ENCODE measurements at places on chromosomes 3 and 15.

DNA sequence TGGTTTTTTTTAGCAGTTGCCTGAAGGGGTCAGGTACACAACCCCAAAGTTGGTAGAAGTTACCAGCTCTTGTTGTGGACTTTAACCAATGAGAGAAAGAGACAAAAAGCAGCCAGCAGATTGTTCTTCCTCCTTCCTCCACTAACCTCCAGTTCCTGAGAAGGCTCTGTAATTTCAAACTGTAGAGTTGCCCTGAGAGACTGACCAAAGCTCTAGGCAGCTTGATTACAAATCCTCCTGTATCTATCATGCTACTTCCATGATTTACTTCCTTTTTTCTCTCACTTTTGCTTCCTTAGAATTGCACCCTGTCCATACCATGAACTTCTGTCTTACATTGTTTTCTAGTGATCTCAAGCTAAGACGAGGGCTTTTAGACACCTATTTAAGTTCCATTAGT lies 29.2 kb downstream of the NSUN3 start:
- no peak for DNase-seq

GRCh38 chr3:2735392-2735894 lies 374.7 kb downstream of the IL5RA start:
- no peak for DNase-seq

GRCh38 chr15:66803182-66803729 lies 101.2 kb downstream of the SMAD6 start:
- no peak for DNase-seq

- DNase-seq, result no peak
Observed at GRCh38 chr3:147428754-147429153, 19.6 kb downstream of the ZIC1 start.

- DNase-seq, result no peak
Observed at GRCh38 chr15:75073197-75073596, 49.8 kb downstream of the PPCDC start.

- no peak for DNase-seq
Observed at GRCh38 chr3:53073553-53074365, 27.9 kb upstream of the SFMBT1 start.

- DNase-seq, result no peak
Observed at GRCh38 chr3:45180899-45181298, 34.7 kb upstream of the CDCP1 start.

DNA sequence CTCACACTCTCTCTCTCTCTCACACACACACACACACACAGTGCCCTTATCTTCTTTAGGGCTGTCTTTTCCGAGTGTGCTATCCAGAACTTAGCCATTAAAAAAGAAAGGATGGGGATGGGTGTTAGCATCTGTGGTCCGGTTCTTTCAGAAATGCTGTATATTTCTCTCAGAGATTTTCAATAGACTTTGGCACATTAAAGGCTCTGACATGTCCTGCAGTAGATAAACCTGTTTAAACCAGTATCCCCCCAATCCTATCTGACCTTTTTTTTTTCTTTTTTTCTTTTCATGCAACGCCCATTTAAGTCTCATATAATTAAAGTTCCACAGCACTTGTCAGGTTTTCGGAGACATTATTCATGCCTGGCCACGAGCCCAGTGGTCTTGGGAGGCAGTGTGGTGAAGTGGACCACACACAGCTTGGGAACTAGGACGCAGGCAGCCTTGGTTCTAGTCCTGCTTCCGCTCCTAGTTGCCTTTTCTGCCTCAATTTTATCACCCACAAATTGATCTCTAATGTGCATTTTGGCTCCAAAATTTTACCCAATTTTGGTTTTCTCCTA lies 13.3 kb downstream of the CAV3 start:
- no peak for DNase-seq

DNA sequence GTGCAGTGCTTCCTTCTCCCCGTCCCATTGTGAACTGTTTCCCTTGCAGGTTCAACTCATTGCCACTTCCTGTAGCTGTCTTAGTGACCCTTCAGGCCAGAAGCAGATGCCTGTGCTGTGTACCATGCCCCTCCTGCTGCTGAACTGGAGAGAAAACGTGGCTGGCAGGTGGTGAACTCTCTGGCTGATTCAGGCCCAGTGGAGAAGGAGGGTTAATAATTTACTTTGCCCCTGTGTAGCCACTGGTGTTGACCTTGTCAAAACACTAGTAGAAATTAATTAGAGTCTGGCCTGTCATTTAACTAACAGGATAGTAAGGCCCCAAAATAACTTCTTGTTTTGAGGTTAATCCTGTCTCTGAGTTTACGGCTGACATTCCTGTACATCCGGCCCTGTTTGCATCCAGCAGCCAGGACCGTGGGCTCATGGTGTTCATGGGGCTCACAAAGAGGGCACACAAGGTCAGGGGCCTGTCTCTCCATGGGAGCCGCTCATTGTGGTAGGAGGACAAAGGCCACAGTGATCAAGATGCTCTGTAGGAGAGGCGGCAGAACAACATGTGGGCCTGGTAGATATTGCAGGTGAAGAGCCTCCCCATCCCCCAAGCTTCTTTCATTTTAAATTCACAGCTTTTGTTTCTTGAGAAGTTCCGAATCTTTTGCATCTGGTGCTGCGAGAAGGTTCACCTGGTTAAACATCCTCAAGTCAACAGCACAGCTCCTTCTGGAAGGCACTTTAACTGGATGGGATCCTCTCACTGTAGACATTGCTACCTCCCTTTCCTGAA lies 101.6 kb downstream of the CGNL1 start:
- DNase-seq, result no peak

- DNase-seq, result no peak
Observed at GRCh38 chr15:57130956-57131355, 212.5 kb downstream of the TCF12 start.

DNA sequence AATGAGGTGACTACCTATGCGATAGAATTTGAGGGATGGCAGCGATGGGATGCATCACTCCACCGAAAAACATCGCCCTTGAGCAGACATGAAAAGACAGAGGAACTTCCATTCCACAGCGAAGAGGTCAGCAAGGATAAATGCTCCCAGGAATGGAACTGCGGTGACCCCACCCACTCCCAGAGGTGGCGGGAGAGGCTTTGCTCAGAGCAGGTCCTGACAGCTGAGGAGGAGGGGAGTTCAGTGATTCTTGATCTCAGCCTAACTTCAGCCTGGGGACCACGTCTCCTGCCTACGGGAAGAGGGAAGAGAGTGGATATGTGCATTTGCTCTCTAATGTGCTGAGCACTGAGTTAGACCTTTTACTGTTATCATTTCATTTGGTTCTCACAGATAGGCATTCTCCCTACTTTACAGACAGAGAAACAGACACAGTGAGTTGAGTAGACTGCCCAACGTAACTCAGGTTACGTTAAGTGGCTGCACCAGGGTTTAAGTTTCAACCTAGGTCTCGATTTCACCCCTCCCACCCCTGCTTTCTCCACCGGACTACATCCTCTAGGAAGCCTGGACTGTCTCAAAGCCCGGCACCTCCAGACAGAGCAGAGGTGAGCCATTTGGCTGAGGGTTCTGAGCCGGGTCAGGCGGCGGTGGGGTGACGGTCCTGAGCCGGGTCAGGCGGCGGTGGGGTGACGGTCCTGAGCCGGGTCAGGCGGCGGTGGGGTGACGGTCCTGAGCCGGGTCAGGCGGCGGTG lies 170.0 kb downstream of the RAB11A start:
- DNase-seq, result no peak

DNA sequence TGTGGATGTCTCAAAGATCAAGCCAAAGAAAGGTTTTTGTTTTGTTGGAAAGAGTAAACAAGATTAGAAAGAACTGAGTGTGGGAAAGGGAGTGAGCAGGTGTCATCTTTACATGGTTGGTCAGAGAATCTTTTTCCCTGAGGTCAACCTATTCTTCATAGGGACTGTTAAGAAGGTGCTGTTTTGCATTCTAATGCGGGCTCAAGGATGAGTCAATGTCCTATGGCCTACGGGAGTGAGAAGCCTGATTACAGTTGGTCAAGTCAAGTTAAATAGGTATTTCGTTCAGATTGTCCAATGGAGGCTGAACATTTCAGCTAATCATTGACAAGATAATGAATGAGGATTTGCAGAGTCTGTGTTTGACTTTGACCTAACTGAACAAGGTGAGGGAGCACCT lies 491.2 kb upstream of the PDZRN3 start:
- DNase-seq, result no peak

DNA sequence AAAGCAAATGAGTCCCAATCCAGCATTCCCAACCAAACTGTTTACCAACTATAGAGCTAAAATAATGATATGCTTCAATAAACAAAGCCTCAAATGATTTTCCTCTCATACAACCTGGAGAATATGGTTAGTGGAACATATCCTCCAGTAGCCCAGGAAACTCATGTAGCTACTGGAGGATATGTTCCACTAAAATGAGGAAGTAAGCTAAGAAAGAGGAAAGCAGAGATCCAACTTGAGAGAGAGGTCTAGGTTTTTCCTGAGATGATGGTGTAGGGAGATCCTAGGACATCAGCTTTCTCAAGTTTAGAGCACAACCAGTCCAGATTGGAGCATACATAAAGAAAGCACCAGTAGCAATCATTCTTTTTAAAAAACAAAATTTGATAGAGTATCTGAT lies 44.6 kb upstream of the SLC4A7 start:
- DNase-seq, result no peak

DNA sequence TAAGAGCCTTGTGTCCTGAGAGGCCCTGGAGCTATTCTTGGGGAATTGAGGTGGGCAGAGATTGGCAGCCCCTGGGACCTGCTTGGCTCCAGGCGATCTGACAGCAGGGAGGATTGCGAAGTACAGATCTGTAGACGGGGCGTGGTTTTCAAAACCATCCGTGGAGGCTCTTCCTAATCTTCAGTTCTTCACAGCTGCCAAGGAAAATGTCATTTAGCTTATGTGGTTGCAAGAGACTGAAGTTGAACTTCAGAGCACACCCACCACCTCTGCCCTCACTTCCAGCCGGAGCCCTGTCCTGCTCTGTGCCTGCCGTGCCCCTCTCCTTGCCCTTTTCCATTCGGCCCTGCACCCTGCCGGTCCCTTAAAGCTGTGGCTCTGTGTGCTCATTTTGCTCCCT lies 12.9 kb downstream of the NISCH start:
- no peak for DNase-seq

DNA sequence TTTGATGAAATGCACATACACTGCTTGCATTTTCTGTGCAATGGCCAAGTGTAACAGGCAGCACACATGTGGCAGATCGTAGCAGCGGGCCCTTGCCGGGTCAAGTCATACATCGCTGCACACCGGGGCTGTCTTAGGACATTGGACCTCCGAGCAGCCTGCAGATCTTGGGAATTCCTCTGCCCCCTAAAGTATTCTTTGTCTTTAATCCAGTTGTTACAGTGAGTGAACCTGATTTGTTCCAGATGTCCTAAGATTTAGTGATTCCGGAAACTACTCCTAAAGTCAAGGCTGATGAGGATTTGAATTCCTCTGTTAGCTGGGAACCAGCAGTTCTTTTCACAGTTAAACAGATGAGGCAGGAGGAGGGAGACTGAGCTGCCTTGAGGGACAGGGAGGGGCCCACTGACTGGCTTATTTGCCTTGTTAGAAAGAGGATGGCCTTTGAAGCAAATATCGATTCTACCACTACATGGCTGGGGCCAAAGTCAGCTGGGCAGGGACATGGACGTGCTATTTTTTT lies 190.7 kb upstream of the CTDSPL start:
- no peak for DNase-seq

GRCh38 chr3:149273096-149273751 lies 51.6 kb upstream of the CP start:
- DNase-seq, result no peak

- no peak for DNase-seq
Observed at GRCh38 chr3:129616291-129616690, 9.8 kb upstream of the PLXND1 start.

DNA sequence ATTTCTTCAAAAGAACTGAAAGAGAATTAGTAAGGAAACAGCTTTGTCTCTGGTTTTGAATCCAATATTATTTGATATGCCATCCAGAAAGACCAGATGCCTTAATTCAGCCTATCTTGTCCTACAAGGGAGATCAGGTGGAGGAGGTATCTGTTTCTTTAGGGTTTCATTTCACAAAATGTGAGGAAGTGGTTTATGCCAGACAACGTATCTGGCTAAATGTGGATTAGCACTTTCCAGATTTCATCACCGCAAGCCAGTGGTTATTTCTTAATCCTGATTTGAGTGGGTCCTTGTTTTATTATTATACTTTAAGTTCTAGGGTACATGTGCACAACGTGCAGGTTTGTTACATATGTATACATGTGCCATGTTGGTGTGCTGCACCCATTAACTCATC lies 271.1 kb downstream of the EBLN2 start:
- DNase-seq, result no peak

DNA sequence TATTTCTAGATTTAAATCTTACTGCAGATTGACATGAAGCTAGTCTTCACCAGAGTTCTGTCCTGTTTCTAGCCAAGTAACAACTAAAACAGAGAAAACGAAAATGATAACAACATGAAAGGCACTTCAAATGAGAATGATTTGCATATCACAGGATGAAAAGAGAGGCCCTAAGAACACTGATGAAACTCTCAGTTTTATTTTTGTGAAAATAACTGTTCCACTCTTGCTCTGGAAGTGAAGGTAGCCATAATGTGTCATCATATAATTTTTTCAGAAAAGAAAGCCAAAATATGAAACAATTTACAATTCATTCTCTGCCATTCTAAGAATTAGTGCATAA lies 274.4 kb downstream of the ADAMTSL3 start:
- DNase-seq, result no peak

GRCh38 chr3:103991461-103992115 lies 1375.1 kb upstream of the ALCAM start:
- no peak for DNase-seq
